ENCODE measurements at places on chromosomes 3 and 15.

GRCh38 chr3:65979162-65979561, 59.6 kb downstream of the MAGI1 start:
- peak; percentile 94 for DNase-seq

- peak; percentile 84 for DNase-seq
These were observed at the start of gene HSPBAP1 for GRCh38 chr3:122793568-122794416. HSPBAP1 (minus strand) TSS chr3:122793831; CDS start chr3:122793680, 151 bp downstream.

DNA sequence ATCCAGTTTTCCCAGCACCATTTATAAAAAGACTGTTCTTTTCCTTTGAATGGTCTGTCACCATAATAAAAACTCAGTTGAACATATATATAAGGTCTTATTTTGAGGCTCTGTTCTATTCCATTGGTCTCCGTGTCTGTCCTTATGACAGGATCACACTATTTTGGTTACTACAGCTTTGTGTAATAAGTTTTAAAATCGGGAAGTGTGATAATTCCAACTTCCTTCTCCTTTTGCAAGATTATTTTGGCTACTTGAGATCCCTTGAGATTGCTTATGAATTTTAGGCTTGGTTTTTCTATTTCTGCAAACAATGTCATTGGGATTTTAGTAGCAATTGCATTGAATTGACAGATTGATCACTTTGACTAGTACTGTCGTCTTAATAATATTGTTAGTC, 35.7 kb downstream of the SACM1L start:
- no peak for DNase-seq

GRCh38 chr3:29281344-29282241, 722 bp downstream of the RBMS3 start:
- peak; percentile 45 for DNase-seq

DNA sequence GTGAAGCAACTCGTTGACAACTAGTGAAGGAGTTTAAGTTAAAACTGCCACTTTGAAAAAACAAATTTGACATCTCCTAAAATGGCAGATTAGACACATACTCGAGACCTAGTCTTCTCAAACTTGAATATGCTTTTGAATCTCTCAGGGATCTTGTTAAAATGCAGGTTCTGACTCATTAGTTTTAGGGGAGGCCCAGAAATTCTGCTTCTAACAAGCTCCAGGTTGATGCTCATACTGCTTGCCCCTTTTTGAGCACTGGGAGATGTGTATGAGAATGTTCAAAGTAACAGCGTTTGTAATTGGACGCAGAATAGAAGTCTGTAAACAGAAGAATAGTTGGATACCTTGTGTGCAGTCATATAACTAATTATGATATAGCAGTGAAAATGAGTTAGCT, 1.6 kb downstream of the C3orf38 start:
- no peak for DNase-seq

- peak; percentile 11 for DNase-seq
These were observed 69.8 kb downstream of the SH3GL3 start for GRCh38 chr15:83516935-83517334.

DNA sequence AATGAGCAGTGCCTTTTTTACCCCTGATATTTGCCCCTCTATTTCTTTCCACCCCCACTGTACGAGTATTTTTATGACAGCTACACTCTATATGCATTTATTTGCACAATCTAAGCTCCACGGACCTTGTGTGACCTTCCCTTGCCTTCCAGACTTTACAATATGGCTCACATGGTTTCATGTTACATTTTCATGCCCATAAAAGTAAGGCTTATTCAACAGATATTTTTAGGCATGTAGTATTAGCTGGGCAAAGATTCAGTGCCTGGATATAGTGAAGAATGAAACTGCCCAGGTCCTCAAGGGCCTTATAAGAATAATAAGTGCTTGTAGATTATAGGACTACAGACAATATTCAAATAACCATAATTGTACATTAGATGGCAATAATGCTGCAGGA, 481.9 kb upstream of the CNTN4 start:
- no peak for DNase-seq

GRCh38 chr3:50194128-50194902, 2.9 kb downstream of the GNAT1 start:
- DNase-seq: peak; percentile 54

DNA sequence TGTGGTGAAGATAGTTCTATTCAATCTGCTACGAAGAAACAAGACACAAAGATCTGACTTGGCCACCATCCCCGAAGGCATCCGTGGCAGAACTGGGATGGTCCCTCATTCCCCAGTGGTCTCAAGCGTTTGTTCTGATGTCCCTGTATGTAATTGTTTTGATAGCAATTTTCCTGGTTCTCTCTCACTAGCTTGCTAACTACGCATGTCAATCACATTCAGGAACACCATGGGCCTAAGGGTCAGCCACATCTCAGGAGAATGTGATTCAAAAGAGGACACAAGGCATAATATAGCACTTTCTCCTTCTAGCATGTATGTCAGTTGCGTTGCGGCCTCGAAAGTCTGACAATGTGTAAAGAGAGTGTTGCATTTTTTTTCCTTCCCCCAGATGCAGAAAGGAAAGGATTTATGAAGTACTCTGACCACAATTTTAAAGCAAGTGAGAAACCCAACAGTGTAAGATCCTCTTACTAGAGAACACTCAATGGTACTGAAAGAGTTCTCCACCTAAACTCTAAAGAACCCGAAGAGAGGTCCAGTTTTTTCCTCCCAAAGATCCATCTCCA, 32.0 kb upstream of the TCF12 start:
- no peak for DNase-seq

GRCh38 chr3:130379274-130379673, 33.8 kb downstream of the COL6A5 start:
- DNase-seq: no peak

- no peak for DNase-seq
These were observed 172.9 kb upstream of the TOPAZ1 start for GRCh38 chr3:44068753-44069152.

- DNase-seq: no peak
These were observed 53.6 kb upstream of the UBE2E1 start for GRCh38 chr3:23752126-23752525.

DNA sequence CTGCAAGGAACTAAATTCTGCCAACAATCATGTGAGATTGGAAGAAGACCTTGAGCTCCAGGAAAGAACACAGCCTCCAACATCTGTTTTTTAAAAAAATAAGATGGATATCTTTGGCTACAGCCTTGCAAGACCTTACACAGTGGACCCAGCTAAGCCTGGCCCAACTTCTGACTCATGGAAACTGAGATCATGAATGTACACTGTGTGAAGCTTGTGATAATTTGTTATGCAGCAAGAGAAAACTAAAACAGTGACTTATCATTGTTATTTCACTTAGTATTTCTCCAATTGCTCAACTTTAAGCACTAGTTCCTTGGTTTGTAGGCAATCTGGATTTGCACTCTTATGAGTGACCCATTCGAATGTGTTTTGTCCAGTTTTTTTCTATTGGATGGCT, 29.3 kb downstream of the SHQ1 start:
- peak; percentile 85 for DNase-seq

DNA sequence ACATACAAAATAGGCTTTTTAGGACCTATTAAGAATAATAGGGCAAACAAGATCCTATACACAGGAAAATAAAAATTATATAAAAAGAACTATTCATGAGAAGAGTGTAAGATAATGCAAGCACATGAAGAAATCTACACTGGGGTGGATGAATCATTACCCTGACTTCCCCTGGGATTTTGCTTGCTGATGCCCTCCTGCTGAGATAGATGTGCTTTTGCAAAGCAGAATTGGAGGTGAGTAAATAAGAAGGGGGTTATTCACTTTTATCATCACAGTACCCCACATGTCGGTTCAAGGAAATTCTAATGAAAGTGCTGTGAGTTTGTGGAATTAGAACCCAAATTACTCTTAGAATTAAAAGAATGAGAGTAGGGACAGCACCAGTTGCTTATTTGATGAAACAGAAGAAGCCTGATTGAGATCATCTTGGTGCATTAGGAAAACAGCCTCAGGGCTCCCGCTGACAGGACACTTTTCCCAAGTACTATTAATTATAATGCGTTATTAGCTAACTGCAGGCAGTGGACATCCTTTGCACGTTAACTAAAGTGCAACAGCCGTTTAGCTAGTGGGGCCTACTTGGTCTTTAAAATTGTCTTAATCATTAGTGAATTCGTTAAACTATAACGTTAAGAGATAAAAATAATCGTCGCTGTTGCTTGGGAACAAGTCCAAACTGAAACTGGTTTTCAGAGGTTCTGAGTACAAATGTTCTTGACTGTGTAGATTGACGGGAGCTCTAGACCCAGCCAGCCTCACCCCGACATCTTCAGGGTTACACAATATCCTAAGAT, 48.4 kb downstream of the SLC2A2 start:
- peak; percentile 48 for DNase-seq

DNA sequence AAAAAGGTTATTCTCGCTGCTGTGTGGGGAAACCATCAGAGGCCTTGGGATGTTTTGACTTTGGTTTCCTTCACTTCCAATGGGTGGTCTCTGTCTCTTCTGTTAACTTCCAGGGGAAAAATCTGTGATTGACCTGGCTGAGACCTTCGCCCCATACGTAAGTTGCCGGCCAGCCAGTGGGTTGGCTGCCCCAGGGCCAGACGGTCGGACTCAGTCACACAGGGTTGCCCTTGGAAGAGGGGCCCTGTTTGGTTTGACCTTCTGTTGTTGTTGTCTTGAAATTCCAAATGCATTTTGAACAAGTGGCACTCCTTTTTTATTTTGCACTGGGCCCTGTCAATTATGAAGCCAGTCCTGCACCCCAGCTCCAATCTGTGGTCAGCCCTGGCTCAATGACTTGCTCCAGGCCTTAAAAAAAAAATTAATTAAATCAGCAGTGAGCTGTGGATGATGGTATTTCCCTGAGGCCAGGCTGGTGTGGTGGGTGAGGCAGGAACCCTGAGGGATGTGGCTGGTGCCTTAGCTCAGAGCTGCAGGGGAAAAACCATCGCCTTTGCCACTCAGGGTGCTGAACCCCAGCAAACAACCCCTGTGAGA, 4.5 kb downstream of the FAM107A start:
- no peak for DNase-seq

DNA sequence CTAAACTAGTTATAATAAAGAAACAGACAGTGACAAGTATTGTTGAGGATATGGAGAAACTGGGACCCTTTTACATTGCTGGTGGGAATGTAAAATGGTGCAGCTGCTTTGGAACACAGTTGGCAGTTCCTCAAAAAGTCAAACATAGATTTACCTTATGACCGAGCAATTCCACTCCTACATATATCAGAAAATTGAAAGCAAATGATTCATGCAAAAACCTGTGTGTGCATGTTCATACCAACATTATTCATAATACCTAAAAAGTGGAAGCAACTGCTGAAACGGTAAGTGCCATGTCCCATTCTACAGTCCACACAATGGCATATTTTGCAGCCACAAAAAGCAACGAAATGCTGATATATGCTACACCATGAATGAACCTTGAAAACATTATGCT, 12.2 kb upstream of the SEC61A1 start:
- no peak for DNase-seq

DNA sequence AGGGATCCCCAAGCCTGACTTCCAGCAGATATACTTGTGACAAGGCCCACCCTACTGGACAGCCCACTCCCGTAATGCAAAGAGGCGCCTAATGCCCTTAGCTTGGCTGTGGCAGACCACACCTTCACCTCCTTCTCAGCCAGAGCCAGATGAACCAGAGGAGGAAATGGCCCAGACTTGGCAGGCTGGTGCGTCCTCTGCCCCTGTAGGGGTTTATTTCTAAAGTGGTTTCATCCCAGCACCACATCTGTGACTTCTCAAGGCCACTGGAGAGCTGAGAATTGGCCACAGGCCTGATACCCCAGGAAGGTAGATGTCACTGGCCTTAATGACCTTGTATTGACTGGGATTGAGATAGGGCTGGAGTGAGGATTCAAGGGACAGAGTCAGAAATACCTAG, 29.5 kb downstream of the BOC start:
- no peak for DNase-seq

DNA sequence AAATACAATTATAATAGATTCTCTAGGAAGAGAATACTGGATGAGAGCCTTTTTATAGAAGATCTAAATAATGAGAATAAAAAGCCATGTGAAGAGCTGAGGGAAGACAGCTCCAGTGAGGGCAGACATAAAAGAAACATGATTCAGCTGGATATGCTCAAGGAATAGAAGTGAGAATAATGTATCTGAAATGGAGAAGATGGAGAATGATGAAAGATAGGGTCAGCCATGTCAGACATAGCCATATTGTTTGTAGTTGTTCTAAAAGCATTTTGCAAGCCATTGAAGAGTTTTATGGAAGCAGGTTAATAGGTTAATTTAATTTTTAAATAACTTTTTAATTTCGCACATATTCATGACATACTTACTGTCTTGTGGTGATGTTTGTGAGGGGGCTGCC, 713.5 kb upstream of the ARPP21 start:
- DNase-seq: no peak

DNA sequence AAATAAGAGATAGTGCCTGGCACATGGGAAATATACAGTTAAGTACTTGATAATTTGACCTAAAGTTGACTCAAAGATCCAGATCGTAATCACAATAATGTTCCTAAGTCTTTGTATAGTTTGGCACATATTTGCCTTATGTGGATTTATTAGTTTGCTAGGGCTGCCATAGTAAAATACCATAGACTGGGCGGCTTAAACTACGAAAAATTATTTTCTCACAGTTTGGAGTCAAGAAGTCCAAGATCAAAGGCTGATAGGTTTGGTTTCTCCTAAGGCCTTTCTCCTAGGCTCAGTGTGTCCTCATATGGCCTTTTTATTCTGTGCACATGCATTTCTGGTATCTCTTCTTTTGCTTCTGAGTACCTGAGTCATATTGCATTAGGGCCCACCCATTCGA, 453.7 kb downstream of the NAALADL2 start:
- DNase-seq: no peak

GRCh38 chr15:23424111-23424904, 22.7 kb downstream of the GOLGA6L2 start:
- DNase-seq: no peak

- no peak for DNase-seq
These were observed 891.9 kb downstream of the ROBO1 start for GRCh38 chr3:78875851-78876250.

- no peak for DNase-seq
These were observed 822 bp downstream of the ZNF385D start for GRCh38 chr3:21750080-21750696.

DNA sequence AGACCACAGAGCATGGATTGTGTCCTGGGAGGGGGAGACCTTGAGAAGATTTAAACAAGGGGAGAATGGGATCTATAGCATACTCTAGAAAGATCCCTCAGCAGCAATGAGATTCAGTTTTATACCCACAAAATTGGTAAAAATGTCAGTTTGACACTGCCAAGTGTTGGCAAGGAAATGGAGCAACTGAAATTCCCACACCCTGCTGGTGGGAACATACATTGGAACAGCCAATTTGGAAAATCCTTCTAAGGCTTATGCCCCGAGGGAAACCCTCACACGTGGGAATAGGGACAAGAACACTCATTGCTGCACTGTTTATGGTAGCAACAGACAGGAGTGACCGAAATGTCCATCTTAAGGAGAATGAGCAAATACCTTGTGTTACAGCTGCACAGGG, 5.0 kb upstream of the DNAJB8 start:
- DNase-seq: no peak

- DNase-seq: no peak
These were observed 5.3 kb downstream of the COPG1 start for GRCh38 chr3:129254536-129255230.
